Activated CD4-positive, CD25-positive, alpha-beta regulatory T cell (primary cell): ENCODE measurements at places on chromosomes 16 and 17.

- no peak for DNase-seq
Measured at GRCh38 chr16:23979441-23979840, 143.7 kb downstream of the PRKCB start.

DNA sequence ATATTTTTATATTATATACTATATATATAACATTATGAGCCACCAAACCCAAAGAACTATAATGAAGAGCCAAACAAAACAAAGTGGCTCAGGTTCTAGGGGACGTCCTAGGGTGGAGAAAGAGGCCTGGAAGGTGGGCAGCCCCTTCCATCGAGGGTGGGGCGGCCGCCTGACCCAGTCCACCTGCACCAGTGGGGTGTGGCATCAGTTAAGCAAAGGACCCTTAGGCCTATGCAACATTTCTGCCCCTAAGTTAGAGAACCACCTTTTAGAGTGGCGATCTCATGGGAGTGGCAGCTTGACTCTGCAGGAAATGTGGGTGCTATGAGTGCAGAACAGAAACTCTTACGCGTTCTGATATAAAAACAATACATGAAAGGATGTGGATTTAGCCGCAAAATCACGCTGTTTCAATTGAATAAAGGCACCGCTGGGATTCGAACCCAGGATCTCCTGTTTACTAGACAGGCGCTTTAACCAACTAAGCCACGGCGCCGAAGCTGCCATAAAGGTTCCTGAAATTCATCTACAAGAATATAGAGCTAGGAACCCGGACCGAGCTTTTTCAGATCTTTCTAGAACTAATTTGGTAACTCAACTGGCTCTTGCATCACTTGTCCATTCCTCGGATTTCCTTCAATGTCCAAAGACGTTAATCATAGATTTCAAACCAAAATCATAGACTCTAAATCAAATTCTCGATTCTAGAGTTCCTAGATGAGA is 15.6 kb upstream of the AURKB start:
- no peak for DNase-seq

- DNase-seq = no peak
Measured at GRCh38 chr17:74749279-74750038, 1.0 kb downstream of the NHERF1 start.

DNA sequence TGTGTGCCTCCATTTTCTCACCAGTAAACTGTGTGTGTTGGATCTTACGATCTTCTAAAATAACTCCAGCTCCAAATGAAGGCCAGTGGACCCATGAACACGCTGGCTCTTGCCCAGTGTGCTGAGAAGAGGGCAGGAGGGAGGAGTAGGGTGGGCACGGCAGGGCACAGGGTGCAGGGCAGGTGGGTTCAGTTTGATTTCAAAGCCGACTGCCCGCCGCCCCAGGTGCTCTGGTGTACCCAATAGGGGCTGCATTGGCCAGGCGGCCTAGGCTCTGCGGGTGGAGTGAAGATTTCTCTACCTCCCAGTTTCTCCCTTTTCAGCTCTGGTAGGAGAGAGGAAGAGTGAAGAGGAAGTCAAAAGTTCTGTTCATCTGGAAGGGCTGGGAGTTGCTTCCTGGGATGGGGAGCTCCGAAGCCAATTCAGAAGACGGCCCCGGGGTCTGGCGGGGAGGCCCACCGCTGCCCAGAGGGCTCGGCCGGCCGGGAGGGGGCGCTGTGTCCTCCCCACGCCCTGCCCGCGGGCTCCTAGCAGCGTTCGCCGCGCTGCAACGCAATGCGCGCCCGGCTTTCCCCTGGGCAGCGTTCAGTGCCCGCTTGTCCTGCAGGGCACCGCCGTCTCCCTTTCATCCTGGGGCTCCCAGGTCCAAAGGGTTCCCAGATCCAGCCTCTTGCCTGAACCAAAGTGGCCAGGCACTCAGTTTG is 1.1 kb upstream of the CRHR1 start:
- no peak for DNase-seq

DNA sequence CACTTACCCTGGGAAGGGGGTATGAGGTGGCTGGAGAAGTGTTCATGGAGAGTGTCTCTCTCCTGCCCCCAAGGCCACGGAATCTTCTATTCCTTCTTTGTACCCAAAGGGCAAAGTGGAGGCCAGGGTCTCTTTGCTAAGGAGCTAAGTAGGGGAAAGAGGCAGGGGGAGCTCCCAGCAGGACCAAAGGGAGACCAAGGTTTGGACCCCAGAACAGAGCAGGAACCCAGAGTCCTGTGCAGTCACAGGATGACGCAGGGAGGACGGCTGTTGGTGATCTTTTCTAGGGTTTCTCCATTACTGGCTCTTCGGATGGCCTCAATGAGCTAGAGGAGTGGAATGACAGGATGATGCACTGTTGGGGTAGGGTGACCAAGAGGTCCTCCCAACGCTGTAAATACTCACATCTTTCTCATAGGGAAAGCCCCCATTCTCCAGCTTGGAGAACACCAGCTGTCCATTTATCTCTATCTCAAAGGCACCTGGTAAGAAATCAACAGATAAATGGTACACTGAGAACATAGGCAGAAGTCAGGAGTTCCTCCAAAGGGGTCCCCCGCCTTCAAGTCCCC is 966 bp downstream of the MIEN1 start:
- no peak for DNase-seq

DNA sequence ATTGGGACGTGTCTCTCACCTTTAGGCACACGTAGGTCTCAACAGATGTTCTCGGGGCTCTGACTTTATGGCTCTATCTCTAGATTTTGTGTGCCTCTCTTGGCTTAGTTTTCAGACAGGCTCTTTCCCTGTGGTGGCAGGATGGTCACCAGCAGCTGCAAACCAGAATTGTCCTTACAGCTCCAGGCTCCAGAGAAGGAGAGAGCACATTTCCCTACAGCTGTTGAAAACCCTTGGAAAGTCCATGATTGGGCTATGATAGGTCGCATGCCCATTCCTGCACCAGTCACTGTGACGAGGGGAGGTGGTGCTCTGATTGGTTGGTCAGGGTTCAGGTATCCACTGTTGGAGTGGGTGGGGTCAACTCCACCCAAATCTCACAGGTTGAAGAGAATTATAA is 41.5 kb downstream of the SHISA9 start:
- DNase-seq = no peak

- no peak for DNase-seq
Measured at GRCh38 chr17:62405451-62405850, 18.2 kb upstream of the METTL2A start.

- no peak for DNase-seq
Measured at GRCh38 chr17:72872396-72872795, 220.1 kb downstream of the SLC39A11 start.

DNA sequence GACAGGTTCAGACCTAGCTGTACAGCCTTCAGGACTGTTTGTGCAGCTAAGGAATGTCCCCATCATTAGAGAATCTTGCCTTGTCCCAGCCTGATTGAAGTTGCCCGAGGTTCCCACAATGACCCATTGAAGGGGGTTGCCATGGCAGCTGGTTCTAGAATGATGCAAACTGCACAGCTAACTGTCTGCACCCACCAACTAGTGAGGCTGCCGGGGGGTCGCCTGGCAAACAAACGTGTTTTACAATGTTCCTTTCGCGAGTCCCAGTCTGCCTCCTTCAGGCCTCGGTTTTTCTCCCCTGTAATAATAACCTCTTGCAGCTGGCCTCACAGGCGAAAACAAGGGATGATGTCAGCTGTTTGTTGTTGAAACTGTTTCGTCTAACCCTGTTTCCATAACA is 5.5 kb downstream of the C16orf96 start:
- DNase-seq = no peak

GRCh38 chr16:53775821-53776431 is 72.0 kb downstream of the FTO start:
- DNase-seq = no peak

- no peak for DNase-seq
Measured at GRCh38 chr17:58640202-58640601, 51.6 kb downstream of the TEX14 start.

- no peak for DNase-seq
Measured at GRCh38 chr17:34532281-34533065, 46.9 kb upstream of the TMEM132E start.

- DNase-seq = no peak
Measured at GRCh38 chr17:57441270-57441600, 184.9 kb downstream of the MSI2 start.

GRCh38 chr16:26985100-26986065 is 81.3 kb upstream of the C16orf82 start:
- DNase-seq = no peak

GRCh38 chr16:8619671-8620370 is 1.7 kb upstream of the METTL22 start:
- no peak for DNase-seq

DNA sequence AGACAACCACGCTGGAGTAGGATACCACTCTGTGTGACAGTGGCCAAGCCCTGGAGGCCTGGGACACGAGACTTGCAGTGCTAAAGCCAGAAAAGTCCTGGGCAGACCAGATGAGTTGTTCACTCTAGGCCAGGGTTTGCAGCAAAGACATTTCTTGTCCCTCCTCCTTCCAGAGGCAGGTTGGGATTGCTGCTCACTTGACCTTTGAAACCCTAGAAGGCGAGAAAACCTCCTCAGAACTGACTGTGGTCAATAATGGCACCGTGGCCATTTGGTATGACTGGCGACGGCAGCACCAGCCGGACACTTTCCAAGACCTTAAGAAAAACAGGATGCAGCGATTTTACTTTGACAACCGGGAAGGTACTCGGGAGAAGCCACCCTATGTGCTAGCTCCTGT is 9.8 kb upstream of the EPN3 start:
- no peak for DNase-seq

DNA sequence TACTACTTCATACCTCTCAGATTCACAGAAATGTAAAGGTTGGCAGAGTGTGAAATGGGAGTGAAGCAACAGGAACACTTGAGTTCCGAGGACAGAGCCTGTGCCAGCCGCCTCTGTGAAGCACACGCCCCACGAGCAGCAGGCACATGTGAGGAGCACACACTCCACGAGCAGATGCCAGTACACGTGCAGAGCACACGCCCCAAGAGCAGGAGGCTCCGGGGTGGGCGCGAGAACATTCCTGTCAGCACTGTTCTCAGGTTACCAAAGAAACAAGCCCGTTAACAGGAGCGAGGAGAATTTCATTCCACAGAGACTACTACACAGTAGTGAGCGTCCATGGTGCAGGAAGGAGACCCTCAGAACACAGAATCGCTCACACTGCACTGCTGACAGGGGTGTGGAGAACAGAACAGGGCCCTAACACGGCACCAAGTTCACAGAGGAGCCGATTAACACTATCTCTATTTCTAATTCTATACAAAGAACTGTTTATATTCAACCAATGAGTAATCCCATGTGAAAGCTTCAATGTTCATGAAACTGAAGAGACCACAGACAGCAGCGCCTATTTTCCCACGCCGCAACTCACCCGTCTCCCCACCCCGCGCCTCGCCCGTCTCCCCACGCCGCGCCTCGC is 40.1 kb downstream of the KLHDC4 start:
- no peak for DNase-seq

GRCh38 chr17:74527081-74527480 is 4.2 kb downstream of the CD300LB start:
- no peak for DNase-seq

GRCh38 chr17:43532581-43532980 is 13.6 kb downstream of the ETV4 start:
- no peak for DNase-seq

DNA sequence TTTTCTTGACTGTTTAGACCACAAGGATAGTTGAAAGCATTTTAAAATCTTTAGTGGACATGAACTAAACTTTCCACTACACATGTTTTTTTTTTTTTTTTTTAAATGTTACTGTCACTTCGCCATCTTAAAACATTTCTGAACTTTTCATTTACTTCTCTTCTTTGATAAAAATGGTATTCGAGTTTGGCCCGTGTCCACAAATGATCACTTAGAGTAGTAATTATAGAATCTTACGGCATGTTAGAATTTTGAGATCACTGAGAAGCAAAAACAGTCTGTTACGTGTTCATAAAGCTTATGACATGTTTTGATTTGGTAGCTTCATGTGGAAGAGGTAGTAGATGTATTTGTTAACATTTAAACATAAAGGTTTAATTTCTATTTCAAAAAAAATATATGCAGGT is 1.1 kb downstream of the NSRP1 start:
- DNase-seq = no peak

GRCh38 chr17:81807839-81808238 is 3.9 kb downstream of the GCGR start:
- DNase-seq = no peak

GRCh38 chr16:17368446-17368845 is 102.3 kb downstream of the XYLT1 start:
- no peak for DNase-seq

GRCh38 chr17:6901086-6901485 is 69.6 kb upstream of the TEKT1 start:
- DNase-seq = no peak

DNA sequence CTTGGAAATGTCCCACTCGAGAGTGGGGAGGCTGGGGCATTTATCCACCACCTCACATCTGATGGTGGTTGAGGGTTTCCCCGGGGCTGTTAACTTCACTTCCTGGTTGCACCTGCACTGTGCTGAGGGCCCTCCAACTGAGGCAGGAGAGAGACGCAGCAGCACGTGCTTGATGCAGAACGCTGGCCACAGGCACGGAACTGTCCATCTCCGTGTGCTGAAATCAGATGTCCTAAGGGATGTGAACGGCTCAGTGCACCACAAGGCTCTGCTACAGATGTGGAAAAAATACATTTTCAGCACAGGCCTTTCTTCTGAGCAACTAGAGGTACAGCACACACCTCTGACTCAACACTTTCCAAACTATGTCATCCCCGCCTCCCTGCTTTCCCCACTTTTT is 114.8 kb upstream of the C16orf82 start:
- no peak for DNase-seq

DNA sequence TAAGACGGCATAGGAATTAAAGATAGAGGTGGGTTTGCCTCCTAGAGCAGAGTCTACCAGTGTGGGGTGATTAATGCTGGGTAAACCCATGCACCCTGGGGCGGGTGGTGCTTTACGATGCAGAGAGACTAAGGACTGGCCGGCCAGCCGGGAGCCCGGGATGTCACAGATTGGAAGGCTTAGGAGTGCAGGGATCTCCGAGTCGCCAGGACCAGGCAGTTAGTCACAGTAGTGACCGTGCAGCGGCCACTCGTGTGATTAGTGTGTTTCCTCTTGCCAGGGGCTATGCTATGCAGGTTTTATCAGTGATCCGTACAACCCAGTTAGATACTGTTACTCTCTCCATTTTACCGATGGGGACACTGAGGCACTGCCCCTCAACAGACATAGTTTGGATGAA is 10.4 kb downstream of the CMIP start:
- no peak for DNase-seq

DNA sequence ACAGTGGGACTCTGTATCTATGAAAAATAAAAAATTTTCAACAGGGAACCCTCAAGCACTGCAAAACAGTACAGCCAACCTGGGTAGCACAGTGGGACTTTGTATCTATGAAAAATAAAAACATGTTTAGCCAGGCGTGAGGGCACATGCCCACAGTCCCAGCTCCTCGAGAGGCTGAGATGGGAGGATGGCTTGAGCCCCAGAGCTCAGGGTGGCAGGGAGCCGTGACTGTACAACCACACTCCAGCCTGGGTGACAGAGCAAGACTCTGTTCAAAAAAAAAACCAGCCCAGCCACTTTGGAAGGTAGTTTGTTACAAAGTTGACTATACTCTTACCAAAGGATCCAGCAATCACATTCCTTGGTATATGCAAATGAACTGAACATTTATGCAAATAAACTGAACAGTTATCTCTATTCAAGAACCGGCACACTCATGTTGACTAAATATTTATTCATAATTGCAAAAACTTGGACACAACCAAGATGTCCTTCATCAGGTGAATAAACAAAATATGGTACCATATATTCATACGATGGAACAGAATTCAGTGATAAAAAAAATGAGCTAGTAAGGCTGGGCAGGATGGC is 5.2 kb downstream of the RPH3AL start:
- DNase-seq = no peak

GRCh38 chr17:61196302-61196704 is 203.3 kb upstream of the TBX2 start:
- DNase-seq = no peak

- no peak for DNase-seq
Measured at GRCh38 chr17:15917438-15918027, 27.4 kb upstream of the ADORA2B start.
